ENCODE measurements at places on chromosomes 2 and 18. TPM values are rescaled to one million over a fixed set of nuclear protein-coding genes. Genes with fewer than 3 reads are reported as not detected.
A peak's percentile ranks its signal among the peaks of the same experiment; 100 is the strongest.

The MERTK gene
- total RNA-seq = not detected

The SERPINB12 gene
- not detected for total RNA-seq

The SPEG gene
- total RNA-seq = 86.6 TPM

DNA sequence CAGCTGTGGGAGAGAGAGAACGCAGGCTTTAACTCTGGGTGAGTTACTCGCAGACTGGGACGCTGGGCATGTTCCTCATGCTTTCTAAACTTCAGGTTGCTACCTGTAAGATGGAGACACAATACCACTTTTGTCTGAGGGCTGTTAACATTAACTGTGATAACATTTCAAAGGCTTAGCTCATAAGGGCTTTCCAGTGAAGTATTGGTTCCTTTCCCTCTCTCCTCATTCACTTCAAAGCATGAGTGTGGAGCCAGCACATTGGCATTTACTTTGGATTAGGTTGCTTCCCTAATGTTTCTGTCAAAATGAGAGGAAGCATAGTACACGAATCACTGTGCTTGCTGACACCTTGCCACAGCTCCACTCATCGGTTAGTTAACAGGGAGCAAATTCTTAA lies 30.2 kb downstream of the INSIG2 start:
- H3K36me3 ChIP-seq = no peaks in the 10 kb centered on the region
- H3K4me3 ChIP-seq = no peak overlapping the region
- DNase-seq = no peak
- H3K27me3 ChIP-seq = peaks cover 5% of the 10 kb centered on the region
- H3K4me1 ChIP-seq = peaks cover 17% of the 10 kb centered on the region

DNA sequence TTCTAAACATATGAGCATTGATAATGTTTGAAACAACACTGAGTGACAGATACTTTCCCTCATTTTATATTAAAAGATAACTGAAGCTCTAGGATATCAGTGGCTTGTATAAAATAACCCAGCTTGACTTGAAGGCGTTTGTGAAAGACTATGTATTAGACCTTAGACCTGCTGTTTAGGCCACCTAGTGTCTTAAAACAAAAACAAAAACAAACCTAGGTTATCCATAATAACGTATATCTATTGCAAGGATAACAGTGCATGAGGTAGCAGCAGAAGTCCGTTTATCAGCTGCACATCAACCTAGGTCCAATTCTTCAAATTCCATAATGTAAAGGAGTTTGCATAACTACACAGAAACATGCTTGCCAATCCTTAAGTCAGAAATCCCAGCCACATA lies 79.5 kb upstream of the MAP2 start:
- no peak overlapping the region for H3K27ac ChIP-seq
- H3K36me3 ChIP-seq = no peaks in the 10 kb centered on the region
- H3K27me3 ChIP-seq = peaks cover 2% of the 10 kb centered on the region
- no peak for DNase-seq

DNA sequence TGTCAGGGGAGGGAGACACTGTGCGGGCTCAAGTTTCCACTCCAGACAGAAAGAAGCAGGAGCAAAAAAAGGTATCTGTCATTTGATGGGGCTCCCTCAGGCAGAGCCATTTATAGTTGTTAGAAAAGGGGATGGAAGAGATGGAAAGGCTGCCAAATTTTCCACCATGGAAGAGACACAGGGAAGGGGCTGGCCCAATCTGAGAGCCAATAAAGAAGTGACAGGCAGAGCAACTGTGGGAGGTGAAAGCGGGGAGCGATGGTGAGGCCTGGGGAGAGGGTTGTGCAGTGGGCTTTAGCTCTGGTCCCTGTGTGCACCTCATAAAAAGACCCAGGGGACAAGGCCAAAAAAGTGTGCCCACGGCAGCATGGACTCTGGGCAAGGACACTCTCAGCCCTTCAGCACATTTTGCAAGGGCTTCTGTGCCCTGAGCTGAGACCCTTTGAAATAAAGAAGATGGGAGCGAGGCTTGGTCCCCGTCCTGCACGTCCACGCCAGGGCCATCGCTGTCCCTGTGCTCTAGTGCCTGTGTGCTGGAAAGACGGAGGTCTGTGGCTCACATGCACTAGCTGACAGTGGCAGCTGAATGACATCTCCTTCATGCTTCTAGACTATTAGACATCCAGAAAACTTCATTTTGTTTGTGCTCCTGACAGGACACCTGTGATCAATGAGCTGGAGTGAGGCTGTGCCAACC lies 456.7 kb upstream of the HS6ST1 start:
- DNase-seq = no peak
- H3K27ac ChIP-seq = no peak overlapping the region
- H3K4me3 ChIP-seq = no peak overlapping the region
- no peaks in the 10 kb centered on the region for H3K36me3 ChIP-seq

- no peaks in the 10 kb centered on the region for H3K4me1 ChIP-seq
- H3K27me3 ChIP-seq = peaks cover 15% of the 10 kb centered on the region
- no peaks in the 10 kb centered on the region for H3K36me3 ChIP-seq
- peak; percentile 12 for DNase-seq
Measured at GRCh38 chr2:17800219-17800618, 16.0 kb upstream of the MSGN1 start.

DNA sequence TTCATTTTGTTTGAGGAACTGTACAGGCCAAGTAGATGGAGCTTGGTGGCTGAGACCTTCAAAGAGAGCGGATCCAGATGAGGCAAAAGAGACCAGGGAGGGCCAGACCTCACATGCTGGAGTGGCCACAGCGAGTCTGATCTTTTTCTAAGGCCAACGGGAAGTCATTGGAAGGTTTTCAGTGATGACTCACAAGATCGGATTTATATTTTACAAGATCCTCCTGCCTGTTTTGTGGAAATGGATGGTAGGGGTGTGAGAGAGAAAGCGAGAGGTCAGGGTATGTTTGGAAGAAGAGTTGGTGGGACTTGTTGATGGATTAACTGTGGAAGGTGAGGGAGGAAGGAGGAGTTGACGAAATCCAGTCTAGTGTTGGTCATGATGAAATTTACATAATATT lies 44.6 kb upstream of the TUBA3D start:
- H3K27me3 ChIP-seq = peaks cover 12% of the 10 kb centered on the region
- peaks cover 8% of the 10 kb centered on the region for H3K4me1 ChIP-seq
- no peak overlapping the region for H3K4me3 ChIP-seq
- H3K36me3 ChIP-seq = no peaks in the 10 kb centered on the region
- no peak for DNase-seq

DNA sequence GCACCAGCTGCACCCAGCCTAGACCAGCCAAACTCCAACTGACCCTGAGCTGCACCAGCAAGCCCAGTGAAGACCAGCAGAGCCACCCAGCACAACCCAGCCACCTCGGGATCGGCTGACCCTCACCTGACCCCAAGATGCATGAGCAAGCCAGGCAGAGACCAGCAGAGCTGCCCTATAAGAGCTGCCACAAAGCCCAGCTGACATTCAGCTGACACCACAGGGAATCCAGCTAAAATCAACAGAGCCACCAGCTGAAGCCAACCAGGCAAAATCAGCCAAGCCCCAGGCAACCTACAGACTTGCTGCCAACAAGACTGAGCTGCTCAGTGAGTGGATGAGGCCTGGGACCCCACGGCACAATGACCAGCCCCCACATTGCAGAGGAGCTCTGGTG lies 54.6 kb downstream of the CYP27C1 start:
- H3K4me3 ChIP-seq = no peak overlapping the region
- no peaks in the 10 kb centered on the region for H3K36me3 ChIP-seq
- H3K4me1 ChIP-seq = no peaks in the 10 kb centered on the region
- DNase-seq = peak; percentile 5
- peaks cover 6% of the 10 kb centered on the region for H3K27me3 ChIP-seq
- H3K27ac ChIP-seq = no peak overlapping the region

DNA sequence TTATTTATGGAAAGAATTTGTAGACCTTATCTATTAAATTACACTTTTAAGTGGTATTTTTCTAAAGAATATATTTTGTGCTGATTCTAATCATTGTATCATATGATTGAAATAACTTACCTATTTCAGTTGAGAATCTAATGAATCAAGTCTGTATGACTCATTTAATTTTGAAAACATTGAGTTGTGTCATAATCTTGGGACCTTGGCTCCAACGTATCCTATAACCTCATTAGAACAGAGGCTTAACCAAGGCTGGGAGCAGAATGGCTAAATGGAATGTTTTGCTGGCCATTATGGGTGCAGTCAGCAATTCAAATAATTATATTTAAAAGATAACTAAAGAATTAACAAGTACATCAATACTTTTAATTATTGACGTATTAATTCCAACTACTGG lies 19.6 kb upstream of the GULP1 start:
- H3K4me1 ChIP-seq = no peaks in the 10 kb centered on the region
- H3K27me3 ChIP-seq = no peaks in the 10 kb centered on the region
- H3K36me3 ChIP-seq = no peaks in the 10 kb centered on the region
- DNase-seq = no peak
- no peak overlapping the region for H3K4me3 ChIP-seq
- no peak overlapping the region for H3K27ac ChIP-seq

DNA sequence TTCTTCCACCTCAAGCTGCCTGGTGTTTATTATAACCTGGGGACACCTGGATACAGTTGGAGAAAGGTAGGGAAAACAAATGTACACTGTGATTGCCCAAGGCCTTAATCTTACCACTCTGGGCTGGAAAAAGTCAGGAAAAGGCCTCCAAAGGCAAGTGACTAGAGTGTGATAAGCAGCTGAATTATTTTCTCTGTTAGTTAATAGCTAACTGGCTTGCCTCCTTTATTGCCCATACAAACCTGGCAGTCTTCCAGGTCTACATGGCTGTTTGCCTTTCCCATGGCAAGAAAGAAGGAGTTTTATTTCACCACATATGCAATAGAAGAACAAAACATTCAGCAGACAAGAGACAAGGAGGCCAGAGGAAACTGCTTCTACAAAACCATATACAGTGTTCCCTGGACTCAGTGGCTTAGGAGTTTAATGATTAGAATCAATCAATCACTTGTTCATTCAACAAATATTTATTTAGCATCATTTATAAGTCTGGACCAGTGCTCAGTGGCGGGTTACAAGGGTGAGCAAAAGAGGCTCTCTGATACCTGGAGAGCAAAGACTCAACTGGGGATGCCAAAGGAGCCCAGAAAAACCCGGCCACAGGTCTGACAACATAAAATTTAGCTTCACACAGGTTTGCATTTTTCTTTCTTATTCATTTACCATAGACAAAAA lies 27.5 kb upstream of the SUCLG1 start:
- H3K36me3 ChIP-seq = no peaks in the 10 kb centered on the region
- no peak overlapping the region for H3K27ac ChIP-seq
- no peak overlapping the region for H3K4me3 ChIP-seq
- H3K27me3 ChIP-seq = 0 out of 2 replicates have a peak, but pooled peaks cover 4% of the 10 kb centered on the region
- peaks cover 35% of the 10 kb centered on the region for H3K4me1 ChIP-seq

DNA sequence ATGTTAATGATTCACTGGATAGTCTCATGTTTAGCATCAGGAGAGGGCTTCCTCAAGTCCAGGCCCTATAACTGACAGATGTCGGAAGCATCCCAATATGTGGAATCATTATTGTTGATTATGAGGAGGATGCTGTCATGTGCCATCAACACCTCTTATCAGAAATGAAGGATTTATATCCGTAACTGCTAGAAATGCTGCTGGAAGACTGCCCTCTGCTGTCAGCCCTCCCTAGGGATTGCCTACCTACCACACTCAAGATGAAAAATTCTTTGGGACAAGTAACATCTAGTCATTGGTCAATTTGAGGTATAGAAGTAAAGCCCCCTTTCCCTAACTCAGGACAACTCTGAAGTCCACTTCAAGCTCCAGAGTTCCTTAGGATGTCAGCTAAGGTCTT lies 1166.5 kb upstream of the NXPH2 start:
- 0 out of 2 replicates have a peak, but pooled peaks cover 8% of the 10 kb centered on the region for H3K36me3 ChIP-seq
- H3K27ac ChIP-seq = no peak overlapping the region
- no peak for DNase-seq
- no peaks in the 10 kb centered on the region for H3K4me1 ChIP-seq
- H3K27me3 ChIP-seq = no peaks in the 10 kb centered on the region

Measured in HFFc6 (cell line).